ENCODE measurements at places on chromosomes 12 and 14.

- no peak for DNase-seq
These were observed 225.8 kb downstream of the C12orf42 start for GRCh38 chr12:103269946-103270345.

GRCh38 chr12:114868995-114869834 is 185.2 kb upstream of the TBX3 start:
- no peak for DNase-seq

GRCh38 chr14:89251061-89251460 is 166.0 kb downstream of the FOXN3 start:
- DNase-seq: no peak

DNA sequence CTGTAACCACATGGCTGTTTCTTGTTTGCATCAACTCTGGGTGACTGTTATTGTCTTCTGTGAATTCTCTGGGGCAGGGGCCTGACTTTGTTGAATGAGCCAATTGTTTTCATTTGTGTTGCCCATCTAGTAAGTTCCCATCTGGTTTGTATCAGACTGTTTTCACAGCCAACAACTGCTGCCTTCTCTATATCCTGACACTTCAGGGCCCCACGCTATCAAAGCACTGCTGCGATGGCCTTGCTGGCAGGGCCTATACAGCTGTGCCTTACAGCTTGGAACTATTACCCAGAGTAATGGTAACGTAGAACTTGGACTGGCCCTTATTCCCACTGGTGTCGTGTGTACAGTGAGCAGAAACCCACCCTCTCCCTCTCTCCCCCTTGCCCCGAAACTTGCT is 104.3 kb upstream of the DACT1 start:
- peak; percentile 84 for DNase-seq

DNA sequence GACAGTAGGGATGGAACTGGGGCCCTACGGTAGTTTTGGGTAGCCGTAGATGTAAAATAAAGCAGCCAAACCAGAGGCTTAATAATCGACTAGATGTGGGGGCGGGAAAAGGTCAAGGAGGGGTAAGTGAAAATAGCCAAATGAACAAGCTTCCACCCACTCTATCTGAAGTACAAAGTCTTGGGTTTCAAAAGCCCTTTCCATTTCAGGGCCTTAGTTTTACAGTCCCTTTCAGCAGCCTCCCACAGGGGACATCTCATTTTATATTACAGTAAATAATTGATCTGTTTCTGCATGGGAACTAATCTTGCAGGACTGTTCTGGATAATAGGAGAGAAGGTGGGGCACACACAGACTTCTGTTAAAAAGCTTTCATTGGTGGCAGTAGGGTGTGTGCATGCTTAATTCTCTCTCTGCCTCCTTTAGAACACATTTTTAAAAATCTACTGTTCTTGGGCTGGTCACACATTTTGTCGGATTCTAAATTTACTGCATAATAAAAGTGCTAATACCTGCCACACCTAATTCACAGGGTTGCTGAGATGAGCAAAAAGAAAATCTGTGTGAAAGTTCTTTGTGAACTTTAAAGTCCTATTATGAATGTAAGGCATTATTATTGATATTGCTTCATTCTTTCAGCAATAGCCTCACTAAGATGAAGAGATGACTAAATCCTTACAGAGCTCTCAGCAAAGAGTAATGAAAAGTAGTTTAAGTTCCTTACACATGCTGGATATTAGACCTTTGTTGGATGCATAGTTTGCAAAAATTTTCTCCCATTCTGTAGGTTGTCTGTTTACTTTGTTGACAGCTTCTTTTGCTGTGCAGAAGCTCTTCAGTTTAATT is 104.6 kb downstream of the ITPR2 start:
- DNase-seq: no peak

DNA sequence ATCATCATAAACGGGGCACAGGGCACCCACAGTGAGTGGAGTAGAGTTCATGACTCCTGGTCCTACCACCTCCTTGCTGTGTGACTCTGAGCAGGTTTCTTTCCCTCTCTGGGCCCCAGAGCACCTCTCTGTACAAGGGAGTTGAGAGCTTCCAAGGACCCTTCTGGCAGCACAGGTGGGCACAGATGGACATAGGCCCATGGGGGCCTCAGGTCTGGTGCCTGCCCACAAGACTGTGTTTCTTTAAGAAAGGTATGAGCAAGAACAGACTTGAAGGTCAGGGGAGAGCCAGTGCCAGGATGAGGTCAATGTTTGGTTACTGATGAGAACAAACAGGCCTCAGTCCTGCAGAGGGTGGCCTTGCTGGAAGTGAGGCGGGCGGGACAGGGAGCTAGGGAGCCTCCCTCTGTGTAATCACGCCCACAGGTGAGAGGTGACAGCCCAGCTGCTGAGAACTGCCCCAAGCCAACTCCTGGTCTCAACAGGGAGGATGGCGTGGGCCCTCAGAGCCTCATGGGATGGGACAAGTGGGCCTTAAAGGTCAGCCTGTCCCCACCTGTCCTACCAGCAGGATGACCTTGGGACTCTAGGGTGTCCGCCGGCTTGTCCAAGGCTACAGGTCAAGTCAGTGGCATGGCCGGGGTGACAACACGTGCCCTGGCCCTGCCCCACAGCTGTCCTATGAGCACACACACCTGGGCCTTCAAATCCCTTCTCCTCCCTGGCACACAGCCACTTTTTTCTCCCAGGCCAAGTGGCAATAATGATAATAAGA is 49.1 kb downstream of the CCDC85C start:
- no peak for DNase-seq

DNA sequence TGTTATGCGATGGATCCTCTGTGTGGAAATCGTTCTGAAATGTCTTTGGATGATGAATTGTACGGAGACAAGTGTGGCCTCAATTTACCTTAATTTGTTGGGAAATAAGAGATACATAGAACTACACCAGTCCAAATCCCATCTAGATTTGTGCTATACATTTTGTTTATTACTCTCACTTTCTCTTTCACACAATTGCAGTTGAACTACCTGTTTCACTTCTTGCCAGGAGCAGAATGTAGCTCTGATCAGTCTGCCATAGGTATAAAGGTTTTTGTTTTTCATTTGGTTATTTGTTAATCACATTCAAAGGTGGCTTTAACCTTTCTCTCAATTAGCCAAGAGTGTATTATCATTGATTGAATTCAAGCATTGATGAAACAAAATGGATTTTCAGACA is 268.2 kb downstream of the SNAPC1 start:
- DNase-seq: no peak

GRCh38 chr12:81779216-81779615 is 20.1 kb upstream of the PPFIA2 start:
- DNase-seq: no peak

GRCh38 chr12:56391721-56392120 is 29.1 kb upstream of the APOF start:
- DNase-seq: no peak

DNA sequence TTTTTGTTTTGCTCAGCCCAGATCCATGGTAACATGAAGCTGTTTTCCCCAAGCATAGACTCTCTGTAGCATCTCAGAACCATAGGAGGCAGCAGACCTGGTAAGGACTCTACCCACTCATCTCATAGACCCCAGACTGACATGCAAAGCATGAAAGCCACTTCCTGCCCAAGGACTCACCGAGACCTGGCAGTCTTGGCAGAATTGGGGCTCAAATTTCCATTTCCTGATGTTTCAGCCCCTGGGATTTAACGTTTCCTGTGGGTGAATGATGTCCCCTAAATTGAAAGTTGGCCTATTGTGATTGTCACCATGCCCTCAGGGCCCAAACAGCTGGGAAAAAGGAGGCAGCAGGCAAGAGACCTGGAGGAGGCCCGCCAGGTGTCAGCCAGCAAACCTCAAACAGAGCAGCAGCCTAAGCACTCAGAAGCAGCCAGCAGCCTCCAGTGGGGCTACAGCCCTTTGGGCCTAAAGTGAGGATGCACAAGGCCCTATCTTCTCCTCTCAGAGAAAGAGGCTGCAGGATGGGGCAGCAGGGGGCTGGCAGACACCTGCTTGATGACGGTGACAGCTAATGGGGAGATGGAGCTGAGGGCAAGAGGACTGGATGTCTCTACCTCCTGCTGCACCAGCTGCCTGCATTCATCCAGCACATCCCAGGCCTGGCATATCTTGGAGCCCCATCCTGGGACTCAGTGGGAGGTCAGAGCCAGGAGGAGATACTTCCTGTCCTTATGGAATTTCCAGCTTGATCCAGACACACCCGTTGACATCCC is 8.5 kb downstream of the KRT85 start:
- DNase-seq: no peak

GRCh38 chr12:90915353-90915752 is 39.6 kb downstream of the CCER1 start:
- DNase-seq: no peak

- no peak for DNase-seq
These were observed 1.3 kb downstream of the GOLT1B start for GRCh38 chr12:21502872-21503271.

DNA sequence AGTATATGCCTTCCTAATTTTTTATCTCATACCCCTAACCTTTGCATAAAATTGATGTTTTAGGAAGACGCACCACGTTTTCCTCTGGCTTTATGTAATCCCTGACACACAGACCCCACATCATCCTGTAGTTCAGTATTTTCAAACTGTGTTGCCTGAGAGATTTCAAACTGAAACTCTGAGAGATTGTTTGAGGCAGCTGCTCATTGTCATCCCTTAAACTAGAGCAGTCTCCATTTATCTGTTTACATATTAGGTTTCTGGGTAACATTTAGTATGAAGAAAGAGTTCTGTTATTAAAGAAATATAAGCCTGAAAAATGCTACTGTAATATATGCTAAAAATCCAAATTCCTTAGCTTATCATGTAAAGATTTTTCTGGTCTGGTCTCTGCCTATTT is 24.3 kb downstream of the MNAT1 start:
- no peak for DNase-seq

DNA sequence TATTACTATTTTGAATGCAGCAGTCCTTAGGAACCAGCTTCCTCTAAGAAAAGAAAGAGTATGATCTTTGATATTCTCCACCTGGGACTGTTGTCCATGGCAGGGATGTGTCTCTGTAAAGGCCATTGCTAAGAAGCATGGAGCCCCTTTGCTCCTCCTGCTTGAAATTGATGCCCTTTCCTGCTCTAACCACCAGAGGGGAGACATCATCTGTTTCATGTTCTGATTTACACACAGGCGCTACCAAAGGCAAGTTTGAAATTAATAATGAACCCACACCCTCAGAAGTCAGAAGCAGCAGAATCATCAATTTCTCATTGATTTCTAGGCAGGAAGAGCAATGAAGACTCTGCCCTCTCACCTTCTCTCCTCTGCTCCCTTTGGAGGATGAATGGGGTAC is 253.8 kb downstream of the RMST start:
- DNase-seq: no peak

DNA sequence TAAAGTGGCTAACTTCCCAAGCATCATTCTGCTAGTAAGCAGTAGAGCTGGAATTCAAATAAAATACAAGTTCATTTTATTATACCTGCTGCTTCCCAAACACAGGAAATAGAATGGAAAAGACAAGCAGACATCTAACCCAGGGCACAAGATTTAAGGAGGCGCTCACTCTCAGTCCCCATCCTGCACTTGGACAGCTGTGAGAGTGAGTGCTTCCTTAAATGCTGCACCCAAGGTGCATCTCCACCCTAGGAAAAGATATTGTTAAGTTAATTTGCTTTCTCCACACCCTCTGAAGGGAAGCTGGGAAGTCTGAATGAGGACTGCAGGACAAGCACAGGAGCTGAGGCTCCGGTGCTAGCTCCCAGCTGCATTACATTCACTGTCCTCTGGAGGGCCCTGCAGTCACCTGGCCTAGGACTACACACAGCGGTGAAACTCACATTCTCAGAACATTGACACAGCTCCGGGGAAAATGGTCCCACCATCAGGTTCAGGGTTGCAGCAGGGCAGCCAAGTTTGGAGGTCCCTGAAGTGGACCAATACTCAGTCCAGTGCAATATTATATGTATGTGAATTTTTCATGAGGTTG is 14.2 kb downstream of the HEBP1 start:
- DNase-seq: no peak

- no peak for DNase-seq
These were observed 7.6 kb upstream of the KCNA5 start for GRCh38 chr12:5036031-5036430.
